ENCODE measurements at places on chromosomes 3 and 15.

DNA sequence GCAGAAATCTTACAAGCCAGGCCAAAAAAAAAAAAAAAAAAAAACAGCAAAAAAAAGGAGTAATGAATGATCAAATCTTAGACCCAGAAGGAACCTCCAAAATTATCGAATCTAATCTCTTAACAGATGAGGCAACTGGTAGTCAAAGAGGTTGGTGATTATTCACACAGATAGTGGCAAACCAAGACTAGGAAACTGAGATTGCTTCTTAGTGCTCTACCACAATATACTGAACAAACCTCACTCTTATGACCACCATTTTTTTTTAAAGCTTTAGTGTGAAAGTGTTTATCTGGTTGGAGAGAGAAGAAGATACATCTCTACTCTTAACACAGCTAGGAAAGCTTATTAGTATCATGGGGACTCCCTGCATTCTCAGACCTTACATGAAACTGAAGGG, 17.3 kb downstream of the ATOSA start:
- DNase-seq = no peak

DNA sequence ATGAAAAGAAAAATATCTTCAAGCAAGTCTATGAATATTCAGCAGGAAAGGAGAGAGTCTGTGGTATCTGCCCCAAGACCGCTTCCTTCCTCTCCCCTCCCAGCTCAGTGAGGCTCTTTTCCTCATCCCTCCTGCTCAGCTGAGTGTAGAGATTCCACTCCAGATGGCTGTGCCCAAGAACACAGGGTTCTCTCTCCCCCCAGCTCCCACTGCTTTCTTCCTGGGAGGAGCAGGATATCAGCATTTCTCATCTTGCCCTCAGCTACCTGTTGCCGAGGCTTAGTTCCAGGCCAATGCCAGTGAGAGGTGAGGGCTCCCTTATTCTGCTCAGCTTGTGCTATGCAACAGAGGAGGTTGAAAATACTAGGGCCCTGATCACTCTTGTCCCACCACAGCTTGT, 211.9 kb downstream of the SV2B start:
- no peak for DNase-seq

GRCh38 chr15:60391722-60392315, 6.0 kb downstream of the ANXA2 start:
- no peak for DNase-seq

GRCh38 chr15:73695773-73696640, 11.8 kb downstream of the CD276 start:
- DNase-seq = no peak

- no peak for DNase-seq
Measured at GRCh38 chr3:169026543-169027182, 636.8 kb downstream of the MECOM start.

DNA sequence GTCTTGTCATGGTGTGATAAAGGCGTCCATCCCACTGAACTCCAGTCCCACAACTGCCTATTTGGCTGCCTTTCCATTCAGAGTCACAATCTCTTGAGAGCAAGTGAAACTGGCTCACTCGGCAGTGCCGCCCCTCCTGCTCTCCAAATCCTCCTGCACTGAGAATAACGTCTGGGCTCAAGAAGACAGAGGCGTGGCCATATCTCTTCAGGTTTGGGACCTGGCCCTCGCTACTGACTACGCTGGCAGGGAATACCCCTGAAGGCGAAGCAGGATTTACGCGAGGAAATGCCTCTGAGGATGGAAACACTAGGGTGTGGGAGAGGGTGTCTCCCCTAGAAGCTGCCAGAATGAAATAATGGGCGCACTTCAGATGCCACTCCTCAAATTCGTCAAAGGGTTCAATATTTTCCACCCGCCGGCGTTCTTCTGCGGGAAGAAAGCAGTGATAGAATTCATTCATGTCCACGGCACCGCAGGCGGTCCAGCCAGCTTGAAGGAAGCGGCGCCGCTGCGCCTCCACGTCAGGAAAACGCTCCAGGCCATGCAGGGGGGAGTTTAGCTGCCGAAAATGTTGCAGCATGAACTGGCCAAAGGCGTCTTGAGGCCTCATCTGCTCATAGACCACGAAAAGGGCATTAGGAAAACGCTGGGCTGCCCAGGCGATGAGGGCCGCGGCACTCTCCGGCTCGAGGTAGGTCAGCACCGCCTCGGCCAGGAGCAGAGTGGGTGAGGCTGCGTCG, 985 bp downstream of the LCMT2 start:
- peak; percentile 9 for DNase-seq

GRCh38 chr3:131110087-131110486, 83.4 kb downstream of the NEK11 start:
- no peak for DNase-seq

DNA sequence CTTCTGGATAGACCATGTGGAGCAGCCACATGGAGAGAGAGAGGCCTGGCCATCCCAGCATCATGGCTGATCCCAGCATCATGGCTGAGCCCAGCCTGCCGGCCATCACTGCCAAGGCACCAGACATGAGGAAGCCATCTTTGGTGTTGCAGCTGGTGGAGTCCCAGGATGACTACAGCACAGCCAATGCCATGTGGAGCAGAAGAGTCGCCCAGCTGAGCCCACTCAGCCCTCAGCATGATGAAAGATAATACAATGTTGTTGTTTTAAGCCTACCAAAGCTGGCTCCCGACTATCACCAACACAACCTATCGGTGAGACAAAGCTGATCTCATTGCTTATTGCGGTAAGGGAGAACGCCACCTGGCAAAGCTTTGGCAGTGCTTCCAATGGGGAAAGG, 18.4 kb downstream of the HES1 start:
- no peak for DNase-seq

GRCh38 chr3:197378985-197379718, 80.7 kb upstream of the DLG1 start:
- no peak for DNase-seq

DNA sequence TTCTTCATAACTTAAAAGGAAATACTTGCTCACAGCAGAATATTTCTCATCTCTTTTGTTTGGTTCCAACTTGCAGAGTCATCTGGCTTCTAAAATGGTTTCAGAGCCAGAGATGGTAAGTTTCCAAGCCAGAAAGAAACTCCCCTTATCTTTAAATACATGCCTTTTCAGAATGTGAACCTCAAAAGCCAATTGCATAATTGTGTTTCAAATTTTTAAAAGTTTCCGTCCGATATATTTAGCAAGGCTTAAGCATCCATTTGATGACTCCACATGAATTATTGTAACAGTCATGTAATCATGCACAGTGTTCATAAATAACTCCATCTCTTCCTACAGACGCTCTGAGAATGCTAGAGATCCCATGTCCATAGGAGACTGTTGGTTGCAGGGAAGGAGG, 40.6 kb upstream of the C3orf80 start:
- DNase-seq = no peak

GRCh38 chr3:74442068-74442467, 172.4 kb downstream of the CNTN3 start:
- DNase-seq = no peak

DNA sequence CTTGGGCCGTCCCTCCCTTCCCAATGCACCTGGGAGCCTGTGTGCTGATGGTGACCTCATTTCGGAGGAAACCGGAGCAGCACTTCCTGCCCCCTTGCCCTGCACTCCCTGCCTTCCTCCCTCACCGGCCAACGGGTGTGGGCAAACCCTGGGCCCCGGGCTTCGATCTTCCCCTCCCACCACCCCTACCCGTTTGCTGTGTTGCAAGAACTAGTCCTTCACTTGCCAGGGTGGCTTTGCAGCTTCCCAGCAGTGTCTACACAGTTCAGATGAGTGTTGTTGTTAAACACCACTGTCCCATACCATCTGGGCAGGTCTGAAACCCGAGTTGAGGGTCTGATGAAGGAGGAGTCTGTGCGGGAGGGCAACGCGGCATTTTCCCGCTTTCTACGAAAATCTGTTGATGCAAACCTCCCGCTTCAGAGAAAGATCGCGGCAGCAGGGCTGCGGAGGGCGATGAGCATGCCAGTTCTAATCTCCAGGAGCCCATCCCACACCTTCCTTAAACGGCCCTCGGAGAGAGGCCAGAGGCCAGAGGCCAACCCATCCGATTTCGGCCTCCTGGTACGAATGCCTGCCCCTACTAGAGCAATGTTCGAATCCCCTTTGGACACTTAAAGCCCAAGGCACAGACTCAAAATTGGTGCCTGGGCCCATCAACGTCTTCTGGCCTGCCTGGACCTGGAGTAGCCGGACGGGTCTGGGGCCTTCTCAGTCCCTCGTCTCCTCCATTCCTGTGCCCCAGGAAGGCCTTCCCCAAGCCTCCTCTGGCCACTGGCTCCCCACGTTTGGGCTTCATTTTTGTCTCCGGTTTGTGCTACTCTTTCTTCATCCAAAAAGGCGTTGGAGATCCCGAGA, 35.7 kb upstream of the POLG start:
- no peak for DNase-seq

DNA sequence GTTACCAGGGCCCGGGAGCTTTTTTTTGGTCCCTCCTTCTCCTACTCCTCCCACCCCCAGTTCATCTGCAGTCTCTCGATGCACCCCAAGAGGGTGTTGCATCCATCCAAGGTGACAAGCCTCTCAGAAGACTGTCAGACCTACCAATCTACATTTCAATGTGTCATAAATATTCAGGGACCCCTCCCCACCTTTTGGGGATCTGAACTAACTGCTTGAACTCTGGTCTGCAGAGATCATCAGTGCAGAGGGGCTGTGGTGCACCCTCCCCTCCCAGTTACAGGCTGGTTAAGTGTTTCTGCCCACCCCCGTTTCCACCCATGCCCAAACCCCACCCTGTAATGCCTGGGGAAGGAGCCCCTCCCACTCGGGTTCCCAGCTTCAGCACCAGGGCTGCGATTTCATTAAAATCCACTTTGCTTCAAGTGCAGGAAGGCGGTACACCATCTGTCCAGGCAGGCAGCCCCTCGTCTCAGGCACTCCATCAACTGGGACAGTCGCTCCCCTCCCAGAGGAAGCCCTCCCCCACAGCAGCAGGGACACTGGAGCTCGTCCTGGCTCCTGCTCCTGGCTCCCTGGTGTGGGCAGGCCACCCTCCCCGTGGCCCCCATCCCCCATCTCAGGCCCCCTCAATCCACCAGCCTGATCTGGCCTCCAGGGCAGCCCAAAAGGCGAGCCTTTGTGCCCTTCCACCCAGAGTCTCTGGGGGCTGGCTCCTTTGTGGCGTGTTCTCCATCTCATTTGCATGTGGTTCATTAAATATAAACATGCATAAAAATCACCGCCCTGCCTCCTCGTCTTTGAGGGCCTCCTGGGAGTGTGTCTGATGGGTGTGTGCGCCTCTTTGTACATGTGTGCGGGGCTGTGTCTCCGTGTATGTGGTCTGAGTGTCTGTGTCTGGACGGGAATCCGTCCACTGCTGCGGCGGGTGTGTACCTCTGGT, 32.3 kb downstream of the RNU5B-1 start:
- no peak for DNase-seq

DNA sequence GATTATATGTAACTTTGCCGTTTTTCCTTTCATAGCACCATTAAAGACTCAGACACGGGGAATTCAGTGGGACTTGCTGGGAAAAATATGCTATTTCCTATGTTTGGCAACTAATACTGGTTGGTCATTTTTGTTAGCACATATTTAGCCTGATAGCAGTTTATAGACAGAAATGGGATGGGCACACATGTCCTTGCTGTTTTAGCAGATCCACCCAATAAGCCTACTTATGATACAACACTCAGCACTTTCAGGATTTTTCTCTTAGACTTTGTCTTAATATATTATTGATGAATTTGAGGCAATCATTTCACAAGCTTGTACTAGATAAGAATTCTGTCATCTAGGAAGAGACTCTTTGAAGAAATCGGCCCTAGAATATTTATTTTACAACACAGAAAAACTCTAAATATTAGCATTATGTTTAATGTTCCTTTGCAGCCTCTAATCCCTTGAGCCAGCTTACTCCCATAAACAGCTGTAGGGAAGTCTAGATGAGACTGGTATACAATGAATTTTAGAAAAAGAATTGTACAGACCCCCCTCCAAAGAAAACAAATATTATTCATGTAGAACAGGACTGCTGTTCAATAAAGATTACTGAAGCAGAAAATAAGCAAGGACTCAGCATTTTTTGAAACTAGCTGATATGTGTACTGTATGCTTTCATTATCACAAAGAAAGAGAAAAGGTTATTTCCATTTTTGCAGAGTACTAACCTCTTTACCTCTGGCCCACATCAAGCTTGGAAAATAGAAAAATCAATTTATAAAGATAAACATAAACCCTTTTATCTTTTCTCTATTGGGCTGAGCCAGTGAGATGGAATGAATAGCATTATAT, 656.8 kb upstream of the SGO1 start:
- no peak for DNase-seq

- peak; percentile 60 for DNase-seq
Measured at GRCh38 chr15:98561169-98561941, 87.0 kb upstream of the IGF1R start.

DNA sequence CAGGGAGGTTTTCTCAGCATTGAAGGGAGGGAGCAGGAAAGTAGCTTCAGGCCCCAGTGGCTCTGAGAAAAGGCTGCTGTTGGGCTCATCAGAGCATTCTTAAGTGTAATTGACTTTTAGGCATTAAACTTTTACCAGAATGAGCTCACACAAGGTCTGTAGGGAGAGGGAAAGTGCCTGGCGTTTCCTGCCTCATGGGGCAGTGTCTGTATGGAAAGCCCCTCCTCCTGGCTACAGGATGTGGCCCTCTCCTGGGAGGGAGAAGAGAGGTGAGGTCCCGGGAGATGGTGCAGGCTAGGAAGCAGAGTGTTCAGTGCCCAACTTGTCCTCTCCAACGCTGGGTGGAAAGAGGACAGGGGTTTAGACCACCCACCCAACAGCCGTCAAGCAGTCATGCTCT, 21.3 kb upstream of the SCN10A start:
- DNase-seq = no peak

DNA sequence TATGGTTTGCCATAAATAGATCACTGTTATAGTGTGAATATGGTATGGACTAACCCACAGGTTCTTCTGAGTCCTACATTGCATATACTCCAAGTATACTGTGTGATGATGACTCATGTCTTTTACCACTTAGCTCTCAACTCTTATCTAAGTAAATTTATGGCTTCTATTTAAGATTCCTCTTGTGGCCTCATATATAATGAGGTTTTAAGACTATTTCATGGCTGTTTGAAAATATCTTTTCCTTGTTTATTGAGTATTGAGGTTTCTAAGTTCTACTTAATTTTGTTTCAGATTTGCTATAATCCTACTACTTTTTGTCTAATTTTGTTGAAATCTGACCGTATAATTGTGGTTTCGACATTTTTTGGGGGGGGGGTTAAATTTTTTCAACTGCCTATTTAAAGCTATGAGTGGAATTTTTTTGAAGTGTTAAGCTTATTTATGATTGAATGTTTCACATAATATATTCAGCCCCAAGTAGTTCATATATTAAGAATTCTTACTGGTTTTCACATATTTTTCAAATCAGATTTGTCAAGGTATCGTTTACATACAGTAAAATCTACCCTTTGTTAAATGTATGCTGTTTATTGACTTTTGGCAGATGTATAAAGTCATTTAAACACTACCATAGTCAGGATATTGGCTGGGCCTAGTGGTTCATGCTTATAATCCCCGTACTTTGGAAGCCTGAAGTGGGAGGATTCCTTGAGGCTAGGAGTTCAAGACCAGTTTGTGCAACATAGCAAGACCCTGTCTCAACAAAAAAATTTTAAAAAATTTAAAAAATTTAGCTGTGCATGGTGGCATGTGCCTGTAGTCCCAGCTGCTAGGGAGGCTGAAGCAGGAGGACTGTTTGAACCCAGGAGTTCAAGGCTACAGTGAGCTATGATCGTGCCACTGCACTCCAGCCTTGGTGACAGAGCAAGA, 11.7 kb downstream of the SLC25A36 start:
- no peak for DNase-seq

Measured in activated CD4-positive, alpha-beta T cell treated with anti-CD3 and anti-CD28 coated beads for 36 hours (primary cell).